ENCODE measurements at places on chromosomes 2 and 18.

DNA sequence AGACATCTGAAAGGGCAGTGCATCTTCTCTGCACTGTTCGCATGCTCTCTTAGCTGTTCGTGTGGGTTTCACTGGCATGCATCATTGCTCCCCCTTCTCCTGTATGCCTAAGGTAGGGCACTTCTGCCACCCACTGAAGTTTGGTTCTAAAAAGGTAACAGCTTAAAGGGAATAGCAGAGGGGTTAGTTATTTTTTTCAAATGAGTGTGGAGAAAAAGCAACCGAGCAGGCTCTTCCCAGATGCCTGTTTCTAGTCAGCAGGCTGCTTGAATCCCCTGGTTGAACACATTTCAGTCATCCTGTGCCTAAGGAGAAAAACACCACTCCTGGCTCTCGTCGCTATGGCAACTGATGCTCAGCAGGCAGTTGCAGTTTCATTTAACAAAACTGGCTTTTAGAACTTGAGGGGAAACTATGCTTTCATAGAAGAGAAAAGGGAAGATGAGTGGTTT, 69.8 kb upstream of the GALNT3 start:
- H3K36me3 ChIP-seq = no peaks in the 10 kb centered on the region
- H3K4me3 ChIP-seq = no peak overlapping the region
- DNase-seq = no peak
- H3K4me1 ChIP-seq = no peaks in the 10 kb centered on the region
- H3K27ac ChIP-seq = no peak overlapping the region
- H3K27me3 ChIP-seq = no peaks in the 10 kb centered on the region

DNA sequence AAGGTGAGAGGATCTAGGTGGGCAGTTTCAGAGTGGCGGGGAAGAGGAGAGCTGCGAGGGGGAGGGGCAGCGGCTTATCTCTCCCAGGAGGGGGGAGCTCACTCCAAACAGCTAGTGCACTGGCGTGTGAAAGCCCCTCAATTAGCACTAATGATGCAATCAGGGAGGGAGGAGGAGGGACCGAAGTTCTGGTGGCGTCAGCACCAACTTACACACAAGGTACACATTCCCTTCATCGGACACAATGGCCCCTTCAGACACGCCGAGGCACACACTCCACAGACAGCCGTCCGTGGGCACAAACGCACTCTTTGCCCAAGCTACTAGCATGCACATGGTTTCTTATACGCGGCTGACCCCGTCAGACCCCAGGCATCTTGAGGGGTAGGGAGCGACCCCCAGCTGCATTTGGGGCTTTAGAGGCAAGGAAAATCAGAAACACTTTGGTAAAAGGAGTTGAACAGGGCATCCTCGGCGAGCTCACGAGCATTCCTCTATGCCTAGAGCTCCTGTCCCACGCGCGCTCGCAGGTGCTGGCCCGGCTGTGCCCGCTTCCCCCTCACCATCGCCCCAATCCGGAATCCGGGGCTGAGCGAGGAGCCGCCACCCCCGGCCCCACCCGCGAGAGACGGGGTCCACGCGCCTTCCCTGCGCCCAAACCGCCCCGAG, 868 bp upstream of the PKDCC start:
- H3K4me3 ChIP-seq = peak overlapping the region; percentile 62
- H3K36me3 ChIP-seq = no peaks in the 10 kb centered on the region
- H3K27ac ChIP-seq = peak overlapping the region; percentile 61

GRCh38 chr2:75065402-75066008, 107.1 kb downstream of the POLE4 start:
- no peaks in the 10 kb centered on the region for H3K36me3 ChIP-seq
- no peak for DNase-seq
- H3K4me3 ChIP-seq = no peak overlapping the region
- H3K27me3 ChIP-seq = no peaks in the 10 kb centered on the region
- H3K27ac ChIP-seq = no peak overlapping the region
- H3K4me1 ChIP-seq = no peaks in the 10 kb centered on the region

GRCh38 chr2:138877421-138877820, 97.2 kb upstream of the NXPH2 start:
- H3K4me3 ChIP-seq = no peak overlapping the region
- no peaks in the 10 kb centered on the region for H3K27me3 ChIP-seq
- no peaks in the 10 kb centered on the region for H3K4me1 ChIP-seq
- no peaks in the 10 kb centered on the region for H3K36me3 ChIP-seq
- H3K27ac ChIP-seq = no peak overlapping the region
- no peak for DNase-seq

DNA sequence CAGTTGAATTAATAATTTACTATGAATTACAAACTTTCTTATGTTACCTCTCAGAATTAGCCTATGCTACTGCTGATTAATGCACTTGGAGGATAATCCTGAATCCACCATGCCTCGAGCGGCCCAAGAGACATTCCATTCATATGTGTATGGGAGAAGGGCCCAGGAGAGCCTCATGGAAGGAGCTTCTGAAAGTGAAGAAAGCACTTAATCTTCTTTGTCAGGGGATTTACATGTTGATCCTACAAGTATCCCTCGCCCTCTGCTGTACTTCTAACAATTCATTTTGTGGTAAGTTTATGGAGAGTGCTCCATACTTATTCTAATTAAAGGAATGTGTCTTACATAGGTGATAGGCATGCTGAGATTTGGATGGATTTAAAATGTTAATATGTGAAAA, 1189.1 kb upstream of the NXPH2 start:
- H3K27me3 ChIP-seq = no peaks in the 10 kb centered on the region
- no peak overlapping the region for H3K27ac ChIP-seq
- H3K36me3 ChIP-seq = no peaks in the 10 kb centered on the region
- DNase-seq = no peak
- no peaks in the 10 kb centered on the region for H3K4me1 ChIP-seq
- H3K4me3 ChIP-seq = no peak overlapping the region

DNA sequence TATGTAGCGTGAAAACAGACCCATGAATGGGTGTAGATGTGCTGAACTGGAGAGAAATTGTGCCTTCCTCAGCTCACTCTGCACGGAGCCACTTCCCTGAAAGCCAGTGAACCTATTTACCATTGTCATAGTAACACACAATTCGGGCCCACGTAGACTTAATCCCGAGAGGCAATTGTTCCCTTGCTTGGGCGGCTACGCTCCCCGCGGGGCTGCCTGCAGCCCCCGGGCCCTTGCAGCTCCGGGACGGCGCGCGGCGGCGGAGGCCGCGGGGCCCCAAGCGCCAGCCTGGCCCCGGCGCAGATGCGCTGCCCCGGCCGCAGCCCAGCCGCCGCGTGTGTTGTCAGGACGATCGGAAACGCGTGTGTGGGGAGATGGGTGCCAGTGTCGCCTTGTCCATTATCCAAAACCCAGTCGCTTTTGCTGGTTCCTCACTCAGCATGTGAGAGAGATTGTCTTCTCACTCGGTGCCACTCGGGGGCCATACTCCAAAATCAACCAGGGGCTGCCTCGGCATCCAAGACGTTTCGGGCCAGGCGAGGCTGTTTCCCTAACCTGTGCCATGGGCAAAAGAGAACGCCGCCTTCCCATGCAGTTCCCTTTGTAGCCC, 17.9 kb upstream of the LRRTM1 start:
- no peaks in the 10 kb centered on the region for H3K4me1 ChIP-seq
- H3K27me3 ChIP-seq = no peaks in the 10 kb centered on the region
- DNase-seq = no peak

GRCh38 chr2:242085941-242086621, 216.6 kb downstream of the RTP5 start:
- H3K27me3 ChIP-seq = no peaks in the 10 kb centered on the region
- H3K4me3 ChIP-seq = no peak overlapping the region
- peaks cover 6% of the 10 kb centered on the region for H3K4me1 ChIP-seq
- no peak overlapping the region for H3K27ac ChIP-seq

DNA sequence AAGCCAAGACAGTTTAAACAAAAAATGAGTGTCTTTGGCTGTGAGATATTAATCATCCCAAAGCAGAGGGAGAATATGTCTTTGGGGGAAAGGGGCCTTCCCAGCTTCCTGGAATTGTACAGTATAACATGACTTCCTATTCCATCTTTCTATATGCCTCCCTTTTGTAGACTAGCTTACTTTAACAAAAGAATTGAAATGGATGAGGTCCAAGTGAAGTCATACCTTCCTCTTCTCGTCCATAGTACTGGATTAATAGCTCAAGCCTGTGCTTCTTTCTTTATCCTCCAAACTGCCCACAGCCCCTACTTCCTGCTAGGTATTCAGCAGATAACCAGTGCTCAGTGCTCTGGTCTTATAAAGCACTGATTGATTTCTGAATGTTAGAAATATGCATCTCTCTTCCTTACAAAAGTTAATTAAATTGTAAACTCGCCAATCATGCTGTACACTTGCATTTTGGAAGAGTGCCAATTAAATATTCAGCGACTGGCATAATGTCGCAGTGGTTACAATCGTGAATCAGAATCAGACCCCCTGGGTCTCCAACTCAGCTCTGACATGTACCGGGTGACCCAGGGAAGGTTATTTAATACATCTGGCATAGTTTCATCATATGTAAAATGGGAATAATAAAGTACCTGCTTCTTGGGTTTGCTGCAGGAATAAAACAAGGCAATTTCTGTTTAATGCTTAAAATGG, 325.1 kb downstream of the RND3 start:
- H3K4me1 ChIP-seq = no peaks in the 10 kb centered on the region
- H3K27ac ChIP-seq = no peak overlapping the region
- no peak overlapping the region for H3K4me3 ChIP-seq

DNA sequence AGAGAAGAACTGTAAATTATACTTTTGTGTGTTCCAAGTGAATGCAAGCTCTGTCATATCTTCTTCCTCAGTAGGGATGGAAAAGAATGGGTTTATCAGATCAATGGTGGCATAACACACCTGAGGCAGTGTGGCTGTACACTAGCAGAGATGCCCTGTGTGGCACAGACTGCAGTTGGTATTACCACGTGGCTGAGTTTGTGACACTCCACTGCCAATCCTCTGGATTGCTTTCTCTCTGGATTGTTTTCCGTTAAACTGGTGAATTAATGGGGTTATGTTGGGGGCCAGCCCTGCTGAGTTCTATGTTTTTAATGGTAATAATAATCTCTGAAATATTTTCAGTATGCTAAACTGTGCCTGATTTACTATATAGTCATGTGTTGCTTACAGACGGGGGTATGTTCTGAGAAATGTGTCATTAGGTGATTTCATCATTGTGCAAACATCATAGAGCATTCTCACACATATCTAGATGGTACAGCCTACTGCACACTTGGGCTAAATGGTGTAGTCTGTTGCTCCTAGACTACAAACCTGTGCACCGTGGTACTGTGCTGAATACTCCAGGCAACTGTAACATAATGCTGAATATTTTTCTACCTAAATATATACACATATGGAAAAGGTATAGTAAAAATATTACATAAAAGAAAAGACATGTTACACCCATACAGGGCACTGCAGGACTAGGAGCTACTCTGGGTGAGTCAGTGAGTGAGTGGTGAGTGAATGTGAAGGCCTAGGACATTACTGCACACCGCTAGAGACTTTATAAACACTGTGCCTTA, 84.7 kb upstream of the ST6GAL2 start:
- H3K27me3 ChIP-seq = no peaks in the 10 kb centered on the region
- no peaks in the 10 kb centered on the region for H3K4me1 ChIP-seq
- H3K36me3 ChIP-seq = no peaks in the 10 kb centered on the region
- no peak overlapping the region for H3K27ac ChIP-seq
- no peak for DNase-seq

DNA sequence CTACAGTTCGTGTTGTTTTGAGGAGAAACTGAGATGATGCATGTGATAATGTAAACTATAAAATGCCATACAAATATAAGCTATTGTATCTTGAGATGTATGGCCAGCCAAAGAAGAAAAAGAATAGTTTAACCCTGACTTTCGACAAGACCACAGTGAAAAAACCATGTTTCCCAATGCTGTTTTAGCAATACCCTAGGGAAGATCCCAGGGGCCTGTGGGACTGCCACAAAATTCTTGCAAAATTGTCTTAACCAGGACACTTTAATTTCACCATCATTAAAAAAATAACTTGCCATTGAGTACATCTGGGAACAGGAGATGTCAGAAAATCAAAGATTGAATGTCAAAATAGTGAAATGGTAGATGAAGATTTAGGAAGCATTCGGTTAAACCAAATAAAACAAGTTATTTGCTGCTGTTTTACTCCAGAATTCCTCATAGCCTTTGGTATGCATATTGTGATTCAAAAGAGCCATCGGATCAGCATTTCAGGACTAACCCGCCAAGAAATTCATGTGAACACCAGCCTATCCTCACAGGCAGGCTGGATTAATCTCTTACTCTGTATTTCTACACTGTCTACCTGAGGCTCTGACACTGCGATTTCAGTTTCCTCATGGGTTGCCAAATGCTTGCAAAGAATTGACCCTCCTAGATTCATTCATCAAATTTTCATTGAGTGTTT, 49.0 kb upstream of the SP3 start:
- no peak for DNase-seq
- H3K27me3 ChIP-seq = no peaks in the 10 kb centered on the region
- no peaks in the 10 kb centered on the region for H3K36me3 ChIP-seq
- H3K27ac ChIP-seq = no peak overlapping the region
- H3K4me3 ChIP-seq = no peak overlapping the region

DNA sequence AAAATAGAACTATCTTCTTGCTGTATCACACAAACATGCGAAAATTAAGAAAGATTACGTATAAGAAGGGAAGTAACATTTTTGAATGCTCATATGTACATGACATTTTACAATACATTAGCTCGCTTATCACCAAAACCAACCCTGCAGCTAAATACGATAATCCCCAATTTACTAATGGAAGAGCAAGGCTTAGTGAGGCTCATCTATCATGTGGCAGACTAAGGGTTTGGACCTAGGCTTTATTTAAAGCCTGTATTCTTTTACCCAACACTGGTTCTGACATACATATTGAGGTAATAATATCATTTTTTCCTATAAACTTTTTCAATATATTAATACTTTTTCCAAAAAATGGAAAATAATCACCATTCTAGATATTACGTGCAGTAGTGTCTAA, 116.8 kb upstream of the TTC39C start:
- no peak for DNase-seq
- no peak overlapping the region for H3K27ac ChIP-seq
- H3K4me3 ChIP-seq = no peak overlapping the region
- H3K36me3 ChIP-seq = no peaks in the 10 kb centered on the region
- no peaks in the 10 kb centered on the region for H3K27me3 ChIP-seq

- DNase-seq = no peak
- H3K4me1 ChIP-seq = no peaks in the 10 kb centered on the region
- H3K27me3 ChIP-seq = no peaks in the 10 kb centered on the region
- no peaks in the 10 kb centered on the region for H3K36me3 ChIP-seq
Observed at GRCh38 chr2:14902953-14903352, 270.4 kb downstream of the LRATD1 start.

GRCh38 chr18:69839497-69839896, 108.2 kb downstream of the CD226 start:
- no peak for DNase-seq
- H3K4me3 ChIP-seq = no peak overlapping the region
- H3K4me1 ChIP-seq = no peaks in the 10 kb centered on the region
- no peak overlapping the region for H3K27ac ChIP-seq
- H3K27me3 ChIP-seq = no peaks in the 10 kb centered on the region
- H3K36me3 ChIP-seq = no peaks in the 10 kb centered on the region

DNA sequence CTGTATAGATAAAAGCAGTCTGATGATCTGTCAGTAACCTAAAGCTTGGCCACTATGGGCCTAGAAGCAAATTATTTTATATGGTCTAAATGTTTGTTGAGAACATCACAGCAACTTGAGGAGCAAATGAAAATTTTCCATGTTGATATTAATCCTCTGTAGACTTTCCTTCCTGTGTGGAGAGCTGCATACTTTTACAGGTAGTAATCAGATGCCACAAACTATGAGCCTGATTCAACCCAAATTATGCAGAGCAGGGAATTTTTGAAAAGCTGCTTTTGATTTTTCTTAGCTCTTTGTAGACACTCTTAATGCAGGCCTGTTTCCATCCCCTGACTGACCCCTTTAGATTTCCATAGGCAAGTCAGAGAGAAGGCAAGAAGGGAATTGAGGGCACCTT, 17.3 kb downstream of the PAX3 start:
- H3K4me1 ChIP-seq = no peaks in the 10 kb centered on the region
- no peaks in the 10 kb centered on the region for H3K27me3 ChIP-seq
- no peak overlapping the region for H3K4me3 ChIP-seq
- no peaks in the 10 kb centered on the region for H3K36me3 ChIP-seq

Measured in thymus (tissue), 14 donors.